T-helper 1 cell (primary cell): ENCODE measurements at places on chromosomes 4 and X.
A peak's percentile ranks its signal among the peaks of the same experiment; 100 is the strongest.

DNA sequence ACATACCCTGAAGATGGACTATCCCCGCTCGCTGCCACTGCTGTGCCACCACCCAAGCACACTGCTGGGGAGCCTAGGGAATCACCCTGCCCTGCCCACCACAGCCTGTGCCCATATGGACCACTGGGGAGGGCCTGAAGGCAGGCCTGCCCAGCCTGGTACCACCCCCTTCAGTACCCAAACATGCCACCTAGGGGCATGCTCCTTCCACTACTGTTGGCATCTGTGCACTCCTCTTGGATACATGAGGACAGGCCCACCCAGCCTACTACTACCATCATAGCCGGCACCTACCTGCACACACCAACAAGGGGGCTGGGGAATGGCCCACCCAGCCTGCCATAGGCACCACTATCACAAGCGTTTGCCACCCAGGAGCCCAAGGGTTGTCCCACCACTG, 30.1 kb upstream of the PRDX4 start:
- no peak for DNase-seq

DNA sequence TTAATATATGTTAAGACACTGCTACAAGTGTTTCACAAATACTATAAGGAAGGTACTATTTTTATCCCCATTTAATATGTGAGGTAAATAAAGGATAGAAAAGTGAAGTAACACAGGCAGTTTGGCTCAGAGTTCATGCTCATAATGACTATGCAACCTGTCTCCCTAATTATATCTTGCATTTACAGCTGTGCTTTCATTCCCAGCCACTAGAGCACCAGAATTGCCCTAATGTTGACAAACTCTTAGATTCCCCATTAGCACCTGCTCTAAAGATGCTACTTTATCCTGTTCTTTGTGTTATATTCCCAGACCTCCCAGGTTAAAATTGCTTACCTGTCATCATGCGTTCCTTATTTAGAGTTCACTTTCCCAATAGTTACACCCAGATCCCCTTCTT, 833.6 kb downstream of the CCSER1 start:
- DNase-seq = no peak

DNA sequence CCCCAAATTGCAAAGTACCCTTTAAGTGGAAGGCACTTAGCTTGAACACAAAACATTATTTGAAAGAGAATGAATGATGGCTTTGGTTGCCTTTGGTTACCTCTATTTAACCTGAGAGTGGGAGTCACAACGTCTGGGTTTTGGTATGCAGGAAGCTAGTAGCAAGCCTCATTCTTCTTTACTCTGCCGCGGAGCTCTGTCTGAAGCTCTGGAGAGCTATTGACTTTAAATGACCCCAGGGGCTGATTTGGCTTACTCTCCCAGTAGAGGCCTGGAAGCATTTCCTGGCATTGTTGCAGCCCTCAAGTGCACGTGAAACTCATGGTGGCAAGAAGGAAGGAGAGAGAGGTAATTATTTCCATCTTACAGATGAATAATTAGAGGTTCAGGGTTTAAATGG, 81.8 kb upstream of the MAGEA4 start:
- DNase-seq = no peak

DNA sequence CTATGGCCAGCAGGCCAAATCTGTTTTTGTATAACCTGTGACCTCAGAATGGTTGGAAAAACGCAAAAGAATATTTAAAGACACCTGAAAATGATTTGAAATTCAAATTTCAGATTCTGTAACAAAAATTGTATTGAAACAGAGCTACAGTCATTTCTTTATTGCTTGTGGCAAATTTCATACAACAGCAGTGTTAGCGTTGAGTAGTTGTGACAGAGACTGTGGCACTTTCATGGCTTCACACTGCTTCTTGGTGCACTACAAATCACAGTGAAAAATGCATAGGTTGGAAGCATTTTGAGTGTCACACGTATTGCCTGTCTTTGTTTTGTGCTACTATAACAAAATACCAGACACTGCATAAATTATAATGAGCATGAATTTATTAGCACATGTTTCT, 12.2 kb upstream of the PARM1 start:
- no peak for DNase-seq

GRCh38 chr4:6658597-6659075, 18.2 kb downstream of the MRFAP1 start:
- DNase-seq = peak; percentile 46

GRCh38 chr4:73520821-73521220, 39.3 kb downstream of the AFM start:
- no peak for DNase-seq

- no peak for DNase-seq
Measured at GRCh38 chrX:10008483-10009056, 41.4 kb downstream of the CLDN34 start.
